ENCODE measurements at places on chromosomes 6 and 20. TPM values are rescaled to one million over a fixed set of nuclear protein-coding genes. Genes with fewer than 3 reads are reported as not detected.

DNA sequence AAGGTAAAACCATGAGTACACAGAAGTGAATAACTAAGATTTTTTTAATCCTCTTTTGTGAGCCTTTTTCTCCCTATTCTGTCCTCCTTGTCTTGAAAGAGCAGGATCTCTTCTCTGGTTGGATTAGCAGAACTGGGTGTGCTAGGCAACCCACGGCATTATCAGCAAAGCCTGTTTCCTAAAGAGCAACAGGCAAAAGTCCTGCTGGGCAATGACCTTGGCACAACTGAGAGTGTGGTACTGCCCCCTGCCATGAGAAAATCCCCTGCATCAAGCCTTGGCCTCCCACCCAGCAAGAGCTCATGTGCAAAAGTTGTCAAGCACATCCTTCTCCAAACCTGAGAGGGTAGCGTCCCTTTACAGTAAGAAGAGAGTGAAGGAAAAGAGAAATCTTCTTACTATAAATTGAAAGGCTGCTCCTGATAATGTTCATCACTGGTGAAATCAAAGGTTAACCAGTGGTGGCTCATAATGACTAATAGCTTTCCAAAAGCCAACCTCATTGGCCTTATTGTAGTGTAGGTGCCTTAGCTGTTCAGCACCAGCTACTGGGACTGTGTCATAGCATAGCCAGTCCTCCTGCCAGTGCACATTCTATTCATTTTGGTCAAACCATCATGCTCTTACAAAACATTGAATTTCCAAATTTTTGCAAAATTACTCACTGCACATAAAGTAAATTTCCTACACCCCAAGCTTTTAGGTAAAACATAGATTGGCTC is 17.1 kb downstream of the KIF6 start:
- DNase-seq: no peak
- no peaks in the 10 kb centered on the region for H3K4me1 ChIP-seq
- peaks cover 3% of the 10 kb centered on the region for H3K27me3 ChIP-seq
- H3K27ac ChIP-seq: no peak overlapping the region
- H3K36me3 ChIP-seq: no peaks in the 10 kb centered on the region

DNA sequence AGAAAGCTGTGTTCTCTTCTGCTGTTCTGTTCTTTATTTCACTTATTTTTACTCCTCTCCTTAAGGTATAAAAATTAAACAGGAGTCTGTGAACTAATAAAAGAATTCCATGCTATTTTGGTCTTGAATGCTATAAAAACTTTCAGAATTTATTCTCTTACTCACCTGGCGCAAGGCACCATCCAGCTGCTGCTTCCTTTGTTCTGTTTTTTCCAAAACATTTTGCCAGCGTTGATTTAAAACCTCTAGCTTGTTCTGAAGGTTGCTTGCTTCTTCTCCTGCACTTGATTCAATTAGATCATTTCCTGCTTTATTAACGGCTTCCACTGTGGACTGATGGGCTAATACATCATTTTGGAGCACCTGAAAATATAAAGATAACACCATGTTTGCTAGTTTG is 145.0 kb downstream of the DST start:
- H3K4me3 ChIP-seq: no peak overlapping the region
- no peaks in the 10 kb centered on the region for H3K4me1 ChIP-seq
- no peaks in the 10 kb centered on the region for H3K27me3 ChIP-seq
- no peak for DNase-seq
- no peaks in the 10 kb centered on the region for H3K36me3 ChIP-seq

CAP2 gene
- total RNA-seq: not detected

DNA sequence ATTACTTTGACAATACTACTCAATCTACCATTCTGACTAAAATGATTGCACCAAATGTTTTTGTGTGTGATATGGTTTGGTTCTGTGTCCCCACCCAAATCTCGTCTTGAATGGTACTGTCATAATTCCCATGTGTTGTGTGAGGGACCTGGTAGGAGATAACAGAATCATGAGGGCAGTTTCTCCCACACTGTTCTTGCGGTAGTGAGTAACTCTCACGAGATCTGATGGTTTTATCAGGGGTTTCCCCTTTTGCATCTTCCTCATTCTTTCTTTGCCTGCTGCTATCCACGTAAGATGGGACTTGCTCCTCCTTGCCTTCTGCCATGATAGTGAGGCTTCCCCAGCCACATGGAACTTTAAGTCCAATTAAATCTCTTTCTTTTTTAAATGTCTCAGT is 20.8 kb downstream of the SYCP2 start:
- no peak overlapping the region for H3K4me3 ChIP-seq
- DNase-seq: no peak

DNA sequence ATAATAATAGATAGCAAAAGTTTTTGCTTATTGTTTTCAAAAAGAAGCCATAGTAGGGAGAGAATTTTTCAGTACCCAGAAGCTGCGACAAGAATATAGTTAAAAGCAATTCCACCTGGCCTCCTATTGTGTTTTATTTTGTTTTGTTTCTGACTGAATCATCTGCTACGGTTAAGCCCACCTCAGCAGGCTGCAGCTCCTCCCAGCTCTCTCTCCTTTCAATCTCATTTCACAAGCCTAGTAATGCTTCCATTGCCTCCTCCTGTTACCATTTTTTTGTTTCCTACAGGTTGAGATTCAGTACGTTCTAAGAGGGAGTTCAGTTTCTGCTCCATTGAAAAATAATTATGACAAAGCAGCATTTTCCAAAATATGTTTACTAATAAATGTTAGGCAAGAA is 77.9 kb downstream of the PCSK2 start:
- H3K27ac ChIP-seq: no peak overlapping the region
- H3K36me3 ChIP-seq: no peaks in the 10 kb centered on the region
- H3K27me3 ChIP-seq: peaks cover 3% of the 10 kb centered on the region

GRCh38 chr20:14264869-14265268 is 72.5 kb downstream of the FLRT3 start:
- DNase-seq: no peak
- no peak overlapping the region for H3K4me3 ChIP-seq
- H3K4me1 ChIP-seq: no peaks in the 10 kb centered on the region

DNA sequence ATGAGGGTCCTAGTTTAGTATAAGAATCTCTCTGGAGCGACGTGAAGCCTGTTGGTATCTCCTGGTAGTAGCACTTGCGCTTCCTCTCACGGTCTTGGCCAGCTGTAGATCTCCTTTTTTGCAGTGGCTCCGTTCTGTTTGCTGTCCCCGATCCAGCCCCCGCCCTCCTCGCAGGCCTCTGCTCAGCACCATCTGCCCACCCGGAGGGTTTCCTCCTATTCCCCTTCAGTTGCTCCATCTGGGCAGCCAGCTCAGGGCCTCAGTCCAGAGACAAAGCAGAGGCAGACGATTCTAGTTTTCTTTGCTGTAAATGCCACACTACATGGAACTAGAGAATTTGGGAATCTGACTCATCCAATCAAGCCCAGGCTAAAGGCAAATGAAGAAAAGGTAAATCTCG is 126.6 kb downstream of the TIAM2 start:
- no peak for DNase-seq
- H3K27me3 ChIP-seq: peaks cover 4% of the 10 kb centered on the region
- H3K4me1 ChIP-seq: peaks cover 11% of the 10 kb centered on the region
- H3K36me3 ChIP-seq: no peaks in the 10 kb centered on the region
- H3K4me3 ChIP-seq: no peak overlapping the region

DNA sequence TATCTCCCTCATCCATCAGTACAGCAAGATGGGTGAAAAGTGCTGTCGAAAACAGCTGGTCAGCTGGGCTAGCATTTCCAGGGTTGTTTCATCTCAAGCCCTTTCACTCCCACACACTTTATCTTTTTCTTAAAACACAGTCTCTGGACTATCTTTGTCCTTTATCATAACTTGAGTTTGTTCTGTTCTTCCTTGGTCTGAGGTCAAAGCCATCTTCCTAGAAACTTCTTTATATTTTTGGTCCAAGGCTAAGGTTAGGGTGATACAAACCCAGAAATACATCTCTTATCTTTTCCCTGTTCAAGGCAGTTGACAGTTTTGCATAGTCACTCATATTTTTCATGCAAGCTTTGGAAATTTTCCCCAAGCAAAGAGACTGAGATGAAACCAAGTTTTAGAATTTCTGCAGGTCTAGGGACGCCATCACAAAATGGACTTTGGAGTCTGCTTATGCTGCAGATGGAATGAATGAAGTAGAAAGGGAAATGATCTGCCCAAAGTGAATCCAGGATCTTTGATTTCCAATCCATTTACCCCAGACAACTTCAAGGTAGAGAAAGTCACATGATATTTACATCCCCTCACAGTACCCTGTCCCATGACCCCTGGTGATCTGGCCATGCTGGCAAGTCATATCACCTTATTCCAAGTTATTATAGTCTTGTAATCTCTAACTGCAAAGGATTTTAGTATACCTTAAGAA is 297.0 kb downstream of the ZNF217 start:
- no peaks in the 10 kb centered on the region for H3K36me3 ChIP-seq
- no peak for DNase-seq
- H3K4me3 ChIP-seq: no peak overlapping the region
- H3K4me1 ChIP-seq: no peaks in the 10 kb centered on the region
- no peak overlapping the region for H3K27ac ChIP-seq

ZNF133 gene
- 4.2 TPM for total RNA-seq

GGTLC1 gene
- not detected for total RNA-seq

- no peaks in the 10 kb centered on the region for H3K27me3 ChIP-seq
- no peak overlapping the region for H3K27ac ChIP-seq
- H3K4me3 ChIP-seq: no peak overlapping the region
- peaks cover 10% of the 10 kb centered on the region for H3K36me3 ChIP-seq
- H3K4me1 ChIP-seq: peaks cover 32% of the 10 kb centered on the region
Observed at GRCh38 chr6:155528335-155528734, 72.7 kb upstream of the NOX3 start.

DACT2 gene
- not detected for total RNA-seq

GRCh38 chr20:57244627-57245214 is 21.7 kb downstream of the BMP7 start:
- no peaks in the 10 kb centered on the region for H3K4me1 ChIP-seq
- no peak overlapping the region for H3K27ac ChIP-seq
- H3K36me3 ChIP-seq: no peaks in the 10 kb centered on the region
- H3K4me3 ChIP-seq: no peak overlapping the region
- DNase-seq: no peak

DNA sequence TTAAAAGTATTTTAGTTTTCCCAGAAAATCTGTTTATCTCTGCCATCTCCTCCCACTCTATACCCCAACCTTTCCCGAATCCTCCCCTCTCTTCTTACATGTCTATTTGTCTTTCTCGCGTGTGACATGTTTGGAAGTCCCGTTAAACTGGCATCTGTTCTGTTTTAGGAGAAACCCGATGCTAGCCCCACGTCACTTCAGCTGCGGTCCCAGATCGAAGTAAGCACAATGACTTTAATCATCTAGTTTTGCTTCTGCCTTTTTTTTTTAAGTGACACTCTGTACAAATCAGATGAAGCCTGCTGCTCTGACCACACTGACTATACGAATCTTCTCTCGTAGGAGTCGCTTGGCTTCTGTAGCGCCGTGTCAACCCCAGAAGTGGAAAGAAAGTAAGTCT is 97.4 kb downstream of the SASH1 start:
- H3K27me3 ChIP-seq: peaks cover 46% of the 10 kb centered on the region
- no peaks in the 10 kb centered on the region for H3K36me3 ChIP-seq
- H3K27ac ChIP-seq: no peak overlapping the region
- H3K4me3 ChIP-seq: no peak overlapping the region
- DNase-seq: no peak
- peaks cover 5% of the 10 kb centered on the region for H3K4me1 ChIP-seq

DNA sequence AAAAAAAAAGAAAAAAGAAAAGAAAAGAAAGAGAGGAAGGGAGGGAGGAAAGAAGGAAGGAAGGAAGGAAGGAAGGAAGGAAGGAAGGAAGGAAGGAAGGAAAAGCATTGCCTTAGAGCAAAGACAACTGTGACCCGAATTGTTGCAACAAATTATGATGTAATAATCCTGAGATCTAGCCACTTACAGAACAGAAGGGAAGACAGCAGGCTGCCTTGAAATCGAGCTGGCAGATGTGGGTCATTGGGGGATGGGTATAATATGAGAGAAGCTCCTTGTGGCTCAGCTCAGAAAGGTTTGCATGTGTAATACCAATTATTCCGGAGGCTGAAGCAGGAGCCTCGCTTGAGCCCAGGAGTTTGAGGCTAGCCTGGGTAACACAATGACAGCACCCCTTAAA is 208.1 kb upstream of the PROKR2 start:
- DNase-seq: no peak
- H3K27me3 ChIP-seq: no peaks in the 10 kb centered on the region
- no peak overlapping the region for H3K4me3 ChIP-seq
- H3K27ac ChIP-seq: no peak overlapping the region

DNA sequence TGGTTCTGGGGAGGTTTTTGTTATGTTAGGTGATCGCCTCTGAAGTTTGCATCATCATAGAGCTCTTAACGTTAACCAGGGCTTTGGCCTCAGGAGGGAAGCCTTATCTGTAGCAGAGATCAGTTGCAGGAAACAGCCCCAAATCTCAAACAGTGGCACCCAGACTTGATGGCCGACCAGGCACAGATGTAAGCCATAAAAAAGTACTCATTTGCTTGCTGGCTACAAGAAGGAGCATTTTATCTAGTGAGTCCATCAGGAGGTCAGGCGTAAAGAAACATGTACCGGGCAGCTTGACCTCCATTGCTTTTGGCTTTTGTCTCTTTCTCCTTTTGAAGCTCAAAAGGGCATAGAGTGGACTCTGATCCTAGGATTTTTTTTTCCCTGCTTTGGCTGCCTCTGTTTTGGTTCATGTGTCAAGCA is 122.3 kb downstream of the CCDC170 start:
- H3K4me3 ChIP-seq: no peak overlapping the region
- H3K27ac ChIP-seq: no peak overlapping the region
- no peaks in the 10 kb centered on the region for H3K36me3 ChIP-seq
- DNase-seq: no peak

DNA sequence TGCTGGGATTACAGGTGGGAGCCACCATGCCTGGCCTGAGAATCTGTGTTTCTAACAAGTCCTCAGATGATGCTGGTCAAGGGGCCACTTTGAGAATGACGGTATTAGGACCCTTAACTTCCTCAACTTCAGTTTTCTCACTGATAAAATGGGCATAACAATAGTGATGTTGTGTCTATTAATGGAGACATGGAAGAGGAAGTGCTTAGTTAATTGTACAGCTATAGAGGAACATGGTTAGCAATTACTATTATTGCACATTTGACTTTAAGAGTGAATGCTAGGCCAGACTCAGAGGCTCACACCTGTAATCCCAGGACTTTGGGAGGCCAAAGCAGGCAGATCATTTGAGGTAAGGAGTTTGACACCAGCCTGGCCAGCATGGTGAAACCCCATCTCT is 12.7 kb downstream of the DPPA5 start:
- no peaks in the 10 kb centered on the region for H3K27me3 ChIP-seq
- H3K36me3 ChIP-seq: no peaks in the 10 kb centered on the region
- no peak overlapping the region for H3K4me3 ChIP-seq
- DNase-seq: no peak
- H3K27ac ChIP-seq: no peak overlapping the region
- H3K4me1 ChIP-seq: no peaks in the 10 kb centered on the region

NMBR gene
- not detected for total RNA-seq

- H3K27me3 ChIP-seq: no peaks in the 10 kb centered on the region
- no peak for DNase-seq
- no peak overlapping the region for H3K4me3 ChIP-seq
- H3K36me3 ChIP-seq: no peaks in the 10 kb centered on the region
- no peak overlapping the region for H3K27ac ChIP-seq
Observed at GRCh38 chr6:83459663-83460062, 28.8 kb upstream of the ME1 start.

IFNGR1 gene
- 22.1 TPM for total RNA-seq
